Activated gamma-delta T cell treated with anti-CD3 and anti-CD28 coated beads, Interleukin-2, amount 50 U/mL, for 16 hours (primary cell): ENCODE measurements at places on chromosomes 11 and 22.
A peak's percentile ranks its signal among the peaks of the same experiment; 100 is the strongest.

DNA sequence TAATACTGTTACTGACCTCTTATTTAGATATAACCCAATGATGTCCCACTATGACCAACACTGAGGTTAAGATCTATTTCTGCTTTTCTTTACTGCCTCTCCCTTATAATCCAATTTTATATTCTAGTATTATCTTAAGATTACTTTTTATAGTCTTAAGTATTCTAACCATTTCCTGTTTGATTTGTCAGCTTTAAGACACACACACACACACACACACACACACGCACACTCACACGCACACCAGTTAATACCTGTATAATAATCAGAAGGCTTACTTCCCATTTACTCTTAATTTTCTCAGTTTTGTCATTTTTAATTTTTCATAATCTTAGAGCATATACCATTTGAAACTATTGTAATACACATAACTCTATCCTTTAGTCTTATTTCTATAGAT, 226.0 kb upstream of the C11orf87 start:
- DNase-seq, result no peak

DNA sequence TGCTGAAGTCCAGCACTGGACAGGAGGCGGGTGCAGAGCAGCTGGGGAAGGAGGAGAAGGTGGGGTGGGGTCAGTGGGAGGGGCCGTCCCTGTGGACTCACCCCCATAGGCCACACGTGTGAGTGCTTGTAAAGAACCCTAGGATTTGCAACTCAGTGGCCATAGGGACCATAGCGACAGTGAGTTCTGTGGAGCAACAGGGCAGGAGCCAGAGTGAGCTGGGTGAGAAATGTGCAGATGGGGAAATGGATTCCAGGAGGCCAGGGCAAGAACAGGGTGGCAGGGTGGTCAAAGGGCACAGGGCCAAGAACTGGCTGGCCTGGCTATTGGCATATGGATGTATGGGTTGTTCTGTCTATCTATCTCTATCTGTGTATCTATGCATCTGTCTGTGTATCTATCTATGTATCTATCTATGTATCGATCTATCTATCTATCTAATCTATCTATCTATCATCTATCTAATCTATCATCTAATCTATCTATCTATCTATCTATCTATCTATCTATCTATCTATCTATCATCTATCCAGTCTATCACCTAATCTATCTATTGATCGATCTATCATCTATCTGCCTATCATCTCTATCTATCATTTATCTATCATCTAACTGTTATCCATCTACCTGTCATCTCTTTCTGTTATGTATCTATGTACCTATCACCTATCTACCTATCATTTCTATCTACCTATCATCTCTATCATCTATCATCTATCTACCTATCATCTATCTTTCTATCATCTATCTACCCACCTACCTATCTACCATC, 889.0 kb downstream of the TBC1D22A start:
- DNase-seq, result no peak

- DNase-seq, result no peak
Measured at GRCh38 chr11:111400595-111400994, 21.5 kb upstream of the POU2AF1 start.

- no peak for DNase-seq
Measured at GRCh38 chr11:61422226-61422625, 7.5 kb downstream of the CPSF7 start.

DNA sequence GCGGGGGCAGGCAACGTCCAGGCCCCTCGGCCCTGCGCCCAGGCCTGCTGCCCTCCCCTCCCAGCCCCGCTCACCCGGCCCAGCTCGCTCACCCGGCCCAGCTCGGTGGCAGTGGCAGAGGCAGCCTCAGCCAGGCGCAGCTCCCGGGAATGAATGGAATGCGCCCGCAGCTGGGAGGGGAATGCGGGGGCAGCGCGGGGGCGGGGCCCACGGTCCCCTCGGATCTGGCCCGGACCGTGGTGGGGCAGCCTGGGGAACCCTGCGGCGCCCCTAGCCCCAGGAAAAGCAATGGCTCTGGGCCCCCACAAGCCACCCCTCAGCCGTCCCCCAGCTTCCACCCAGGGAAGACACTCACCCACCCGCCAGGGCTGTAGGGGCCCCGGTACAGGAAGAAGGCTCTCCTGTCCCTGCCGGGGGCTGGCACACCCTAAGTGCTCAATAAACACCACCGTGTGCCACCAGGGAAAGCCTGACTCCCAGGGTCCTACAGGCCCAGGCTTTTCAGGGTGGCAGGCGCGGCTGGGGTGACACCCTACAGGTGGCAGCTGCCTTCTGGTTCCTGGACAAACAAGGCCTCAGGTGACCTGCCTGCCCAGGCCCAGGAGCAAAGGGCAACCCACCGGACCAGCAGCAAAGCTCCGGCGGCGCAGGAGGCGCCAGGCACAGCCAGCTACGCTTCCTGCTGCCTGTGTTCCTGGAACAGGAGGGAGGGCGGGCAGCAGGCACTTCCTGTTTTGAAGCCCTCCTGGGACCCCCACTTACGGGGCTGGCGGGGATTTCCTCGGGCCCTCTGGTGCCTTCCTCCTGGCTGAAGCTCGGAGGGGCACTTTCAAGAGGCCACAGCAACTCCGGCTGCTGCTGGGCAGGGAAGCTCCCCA, 13.8 kb downstream of the PLXNB2 start:
- no peak for DNase-seq

GRCh38 chr11:45110562-45110961, 35.9 kb upstream of the PRDM11 start:
- DNase-seq, result peak; percentile 27

DNA sequence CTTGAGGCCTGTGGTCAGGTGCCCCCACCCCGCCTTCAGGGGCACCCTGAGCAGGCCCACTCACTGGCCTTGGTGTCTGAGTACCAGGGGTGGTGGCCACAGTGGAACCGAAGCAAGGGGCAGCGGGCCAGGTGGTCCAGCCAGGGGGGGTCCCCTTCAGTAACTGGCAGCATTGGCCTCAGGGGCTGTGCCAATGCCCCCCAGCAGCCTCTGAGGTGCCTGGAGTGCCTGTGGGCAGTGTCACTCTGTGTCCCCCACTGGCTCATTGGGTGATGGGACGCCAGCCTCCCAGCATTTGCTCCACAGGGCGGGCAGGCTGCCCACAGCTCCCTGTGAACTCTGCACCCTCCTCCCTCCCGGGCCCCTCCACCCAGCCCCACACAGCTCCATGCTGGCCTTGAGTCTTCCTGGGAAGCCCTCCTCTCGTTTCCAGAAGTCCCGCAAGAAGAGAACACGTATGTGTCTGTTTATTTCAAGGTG, 29.5 kb upstream of the CARS1 start:
- no peak for DNase-seq

- no peak for DNase-seq
Measured at GRCh38 chr11:37946155-37946766, 1348.2 kb upstream of the RAG2 start.

DNA sequence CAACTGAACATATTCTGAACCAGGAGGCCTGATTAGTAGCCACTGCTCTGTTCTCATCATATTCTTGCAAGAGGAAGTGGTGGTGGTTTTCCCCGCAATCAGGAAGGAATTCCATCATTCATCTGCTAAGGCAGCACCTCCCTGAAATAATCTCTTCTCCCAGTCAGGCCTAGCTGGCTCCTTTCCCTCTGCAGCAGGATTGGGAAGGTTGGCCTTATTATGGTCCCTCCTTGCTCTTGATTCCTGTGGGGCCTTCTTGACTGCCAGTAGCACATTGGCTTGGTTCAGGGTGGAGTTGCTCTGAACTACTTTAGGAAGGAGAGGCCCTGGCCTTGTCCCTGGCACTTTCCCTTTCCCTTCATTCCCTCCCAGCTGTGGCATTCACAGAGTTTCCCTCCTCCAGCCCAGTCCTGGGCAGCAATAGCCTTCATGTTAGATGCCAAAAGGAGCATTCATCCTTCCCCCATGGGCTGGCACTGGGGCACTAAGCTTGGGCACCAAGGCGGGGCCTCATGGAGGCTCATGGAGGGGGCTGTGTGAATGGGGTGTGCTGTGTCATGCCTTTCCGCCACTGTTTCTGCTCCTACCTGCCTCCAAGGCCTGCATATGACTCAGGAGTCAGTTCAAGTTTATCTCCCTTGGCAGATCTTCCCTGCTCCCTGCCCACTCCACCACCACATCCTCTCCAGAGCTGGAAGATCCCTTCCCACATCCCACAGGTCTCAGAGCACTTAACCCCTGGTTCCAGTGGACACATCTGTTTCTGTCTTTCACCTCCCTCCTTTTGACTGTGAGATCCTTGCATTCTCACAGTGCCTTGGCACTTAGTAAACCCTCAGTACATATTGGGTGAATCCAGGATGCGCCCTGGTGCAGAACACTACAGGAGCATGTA, 27.6 kb upstream of the CD44 start:
- DNase-seq, result no peak

GRCh38 chr11:76233196-76233921, 27.1 kb upstream of the WNT11 start:
- no peak for DNase-seq

DNA sequence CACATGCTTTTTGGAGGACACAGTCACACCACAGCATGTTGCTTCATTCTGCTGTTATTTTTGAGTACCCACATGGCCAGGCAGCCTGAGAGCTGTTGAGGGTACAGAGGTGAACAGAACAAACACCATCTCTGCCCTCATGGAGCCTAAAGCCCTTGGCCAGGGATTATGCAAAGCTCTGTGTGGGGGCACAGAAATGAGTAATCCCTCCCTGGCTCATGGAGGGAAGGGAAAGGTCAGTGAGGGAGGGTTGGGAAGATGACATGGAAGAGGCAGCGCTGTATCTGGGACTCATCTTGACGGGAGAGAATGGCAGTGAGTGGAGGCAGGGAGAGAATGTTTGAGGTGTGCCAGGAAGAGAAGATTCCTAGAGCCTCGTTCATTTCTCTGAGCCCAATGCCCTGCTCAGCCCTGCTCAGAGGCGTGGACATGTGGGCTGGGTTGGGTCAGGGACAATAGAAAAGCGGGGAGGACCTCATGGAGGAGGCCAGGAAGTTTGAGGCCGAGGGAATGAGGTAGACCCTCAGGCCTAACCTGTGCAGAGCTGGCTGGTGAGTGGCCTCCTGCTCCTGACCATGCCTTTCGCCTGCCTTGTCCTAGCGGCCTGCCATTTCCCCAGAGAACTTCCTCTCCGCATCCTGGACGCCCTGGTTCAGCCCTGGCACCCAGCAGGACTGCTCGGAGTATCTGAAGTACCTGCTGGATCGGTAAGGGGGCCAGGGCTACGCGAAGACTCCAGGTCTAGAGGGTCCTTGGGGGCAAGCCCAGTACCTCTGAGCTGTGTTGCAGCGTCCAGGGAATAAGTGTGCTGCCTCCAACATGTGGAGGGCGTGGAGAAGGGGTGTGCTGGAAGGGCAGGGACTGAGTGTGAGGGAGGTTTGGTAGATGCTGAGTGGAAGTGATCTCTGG, 19.8 kb downstream of the USP35 start:
- no peak for DNase-seq

DNA sequence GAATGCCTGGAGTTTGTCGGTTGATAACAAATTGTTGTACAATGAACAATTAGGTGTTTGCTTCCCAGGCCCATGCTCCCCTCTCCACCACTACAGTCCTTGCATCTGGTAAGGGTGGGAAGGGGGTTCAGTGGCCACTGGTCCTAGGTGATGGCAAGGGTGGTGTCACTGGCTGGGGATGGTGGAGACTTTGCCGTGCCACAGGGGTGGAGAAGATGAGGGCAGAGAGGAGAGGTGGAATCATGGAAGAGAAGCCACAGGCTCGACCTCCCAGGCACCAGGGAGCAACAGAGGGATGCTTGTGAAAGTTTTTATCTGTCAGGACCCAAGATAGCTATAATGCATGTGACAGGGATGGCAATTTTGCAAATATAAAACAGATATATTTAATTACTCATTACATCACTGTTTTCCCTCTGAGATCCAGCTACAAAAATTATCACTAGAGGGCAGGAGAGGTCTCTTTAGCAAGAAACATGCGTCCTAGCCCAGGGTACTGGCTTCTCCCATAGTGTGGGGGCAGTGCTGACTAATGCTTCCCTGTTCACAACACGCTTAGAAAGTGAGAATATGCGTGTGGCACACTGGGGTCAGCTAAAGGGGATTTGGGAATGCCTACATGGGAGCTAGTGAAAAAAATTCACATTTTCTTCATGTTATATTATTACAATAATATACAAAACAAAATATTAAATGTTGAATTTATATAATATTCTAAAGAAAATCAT, 49.0 kb upstream of the AMPD3 start:
- peak; percentile 12 for DNase-seq

GRCh38 chr11:9399466-9399865, 15.0 kb downstream of the IPO7 start:
- no peak for DNase-seq

DNA sequence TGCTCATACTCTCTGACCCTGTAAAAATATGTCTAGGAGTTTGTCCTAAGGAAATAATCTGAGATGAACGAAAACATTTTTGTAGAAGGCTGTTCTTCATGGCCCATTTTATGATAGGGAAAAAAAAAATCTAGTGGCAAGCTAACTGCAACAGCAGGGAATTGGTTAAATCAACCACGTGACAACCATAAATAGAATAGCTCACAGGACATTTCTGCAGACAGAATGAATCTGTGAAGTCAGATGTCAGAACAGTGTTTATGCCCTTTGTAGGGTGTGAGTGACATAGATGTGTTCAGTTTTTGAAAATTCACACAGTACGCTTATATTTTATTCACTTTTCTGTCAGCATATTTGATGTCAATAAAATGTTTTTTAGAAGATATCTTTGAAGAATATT, 16.1 kb downstream of the ARHGAP1 start:
- no peak for DNase-seq

- DNase-seq, result no peak
Measured at GRCh38 chr11:102843489-102843888, at the start of gene MMP3. TSS of gene MMP3 (minus strand) at chr11:102843609. CDS start at chr11:102843546, 63 bp downstream.

DNA sequence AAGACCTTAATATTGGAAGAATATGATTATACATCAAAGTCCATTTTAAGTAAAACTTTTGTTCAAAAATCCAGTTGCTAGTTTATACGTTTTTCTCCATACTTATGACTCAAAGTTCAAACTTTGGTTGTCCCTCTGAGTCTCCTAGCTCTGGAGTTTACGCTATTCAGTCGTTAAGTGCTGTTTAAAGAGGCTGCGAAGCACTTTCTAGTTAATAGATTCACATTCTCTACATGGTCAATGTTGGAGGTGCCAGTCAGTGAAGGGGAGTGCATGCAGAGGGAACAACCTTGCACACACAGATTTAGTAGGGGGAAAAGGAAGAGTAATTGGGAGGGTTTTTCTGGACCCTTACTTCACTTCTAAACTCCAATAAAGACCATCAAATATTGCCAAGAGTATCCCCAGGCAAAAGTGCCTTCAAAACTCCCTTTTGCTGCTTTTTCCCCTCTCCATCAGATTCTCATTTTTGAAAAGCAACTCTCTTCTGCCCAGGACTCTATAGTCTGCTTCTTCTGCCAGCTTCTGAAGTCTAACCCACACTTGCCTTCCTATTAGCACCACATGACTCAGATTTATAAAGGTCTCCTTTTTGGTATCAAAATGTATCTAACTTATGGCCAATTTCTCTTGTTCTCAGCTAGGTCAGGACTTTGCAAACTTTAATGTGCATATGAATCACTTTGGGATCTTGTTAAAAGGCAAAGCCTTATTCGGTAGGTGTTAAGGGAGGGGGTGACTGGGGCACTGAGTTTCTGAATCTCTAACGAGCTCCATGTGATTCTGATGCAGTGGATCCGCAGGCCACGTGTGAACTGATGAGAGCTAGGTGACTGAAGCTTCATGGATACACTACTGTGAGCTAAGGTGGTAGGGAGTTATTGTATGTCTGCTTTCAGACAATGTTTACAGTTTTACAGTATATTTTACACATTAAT, 96.2 kb upstream of the MTMR2 start:
- DNase-seq, result no peak

- DNase-seq, result no peak
Measured at GRCh38 chr11:128704517-128704916, 10.6 kb downstream of the FLI1 start.
